Left kidney (tissue), 8 donors: ENCODE measurements at places on chromosomes 13 and 19.

DNA sequence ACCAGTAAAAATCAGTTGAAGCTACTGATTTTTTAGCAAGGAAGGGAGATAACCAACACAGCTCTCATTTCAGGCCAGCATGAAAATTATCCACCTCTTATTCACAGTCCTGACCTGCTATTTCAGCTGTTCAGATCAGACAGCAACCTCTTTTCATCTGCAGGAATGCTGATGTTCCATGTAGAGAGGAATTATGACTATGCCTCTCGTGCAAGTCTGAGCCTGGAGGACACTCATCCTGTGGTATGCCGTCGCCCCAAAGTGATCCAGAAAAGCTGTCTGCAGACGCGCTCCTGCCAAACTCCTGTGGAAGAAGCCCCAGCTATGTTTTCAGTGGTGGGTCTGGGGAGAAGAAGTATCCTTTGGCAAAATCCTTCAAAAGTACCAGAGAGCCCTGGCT, 563.5 kb upstream of the SLITRK1 start:
- no peak for DNase-seq

DNA sequence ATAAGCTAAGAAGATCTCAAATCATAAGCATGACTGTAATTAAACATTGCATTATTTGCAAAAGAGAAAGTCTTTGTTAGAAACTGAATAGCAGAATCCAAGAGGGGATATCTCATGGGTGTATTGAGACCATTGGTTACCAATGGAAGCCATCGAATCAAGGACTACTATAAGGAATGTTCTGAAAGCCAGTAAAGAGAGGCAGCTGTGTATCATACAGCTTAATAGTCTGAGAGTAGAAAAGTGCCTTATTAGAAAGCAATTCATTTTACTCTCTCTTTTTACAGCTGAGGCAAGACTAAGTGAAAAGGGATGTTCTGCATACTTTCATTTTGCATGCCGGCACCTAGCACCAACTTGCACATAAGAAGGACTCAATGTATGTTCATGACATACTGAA, 7.6 kb upstream of the DCT start:
- no peak for DNase-seq

GRCh38 chr13:95698047-95698749, 21.3 kb downstream of the DNAJC3 start:
- DNase-seq, result no peak

GRCh38 chr19:16591803-16592556, 19.8 kb upstream of the SLC35E1 start:
- DNase-seq, result no peak

- no peak for DNase-seq
These were observed 113.2 kb downstream of the MYCBP2 start for GRCh38 chr13:77213644-77214043.

DNA sequence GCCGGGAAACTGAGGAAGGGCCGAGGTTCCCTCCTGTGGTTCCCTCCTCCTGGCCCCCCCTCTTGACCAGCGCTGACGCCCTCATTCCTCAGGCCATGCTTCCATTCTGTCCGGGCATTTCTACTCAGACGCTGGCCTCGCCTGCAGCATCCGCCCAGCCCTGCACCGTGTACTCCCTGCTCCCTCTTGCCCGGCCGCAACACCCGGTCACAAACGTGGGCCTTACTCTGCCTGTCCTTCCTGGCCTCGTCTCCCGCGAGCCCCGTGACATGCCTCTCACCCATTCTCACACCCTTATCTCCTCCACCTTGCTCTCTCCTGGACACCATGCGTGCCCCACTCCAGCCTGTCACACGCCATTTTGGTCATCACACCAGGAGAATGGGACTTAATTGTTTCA, 11.3 kb downstream of the HDGFL2 start:
- DNase-seq, result no peak

- DNase-seq, result no peak
These were observed 7.6 kb downstream of the EPS8L1 start for GRCh38 chr19:55083004-55083850.

DNA sequence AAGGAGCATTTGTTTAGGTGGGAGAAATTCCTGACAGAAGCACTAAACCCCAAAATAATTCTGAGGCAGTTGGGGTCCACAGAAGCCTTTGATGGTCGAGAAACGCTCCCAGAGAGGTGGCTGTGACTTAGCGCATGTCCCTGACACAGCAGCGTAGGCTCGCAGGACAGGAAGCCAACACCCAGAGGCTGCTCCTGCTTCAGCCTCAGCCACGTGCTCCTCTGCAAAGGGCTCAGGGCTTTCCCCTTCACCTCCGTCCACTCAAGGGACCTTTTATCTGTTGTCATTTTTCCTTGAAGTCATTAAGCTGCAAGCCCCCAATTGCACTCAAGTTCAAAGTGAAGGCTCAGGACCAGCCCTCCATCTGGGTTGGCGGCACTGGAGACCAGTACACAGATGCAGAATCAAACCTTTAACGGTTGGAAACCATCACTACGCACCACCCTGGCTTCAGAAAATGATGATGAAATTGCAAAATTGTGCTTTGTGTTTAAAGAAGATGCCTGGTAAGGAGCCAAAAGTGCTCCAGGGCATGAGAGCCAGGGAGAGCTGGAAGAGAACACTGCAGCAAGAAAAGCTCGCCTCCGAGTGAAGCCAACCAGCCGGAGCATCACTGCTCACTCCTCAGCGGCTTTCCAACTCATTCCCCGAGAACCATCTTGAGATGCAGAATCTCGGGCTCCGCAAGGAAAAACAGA, 219.6 kb downstream of the RAP2A start:
- DNase-seq, result no peak

GRCh38 chr13:29480893-29481525, 114.5 kb downstream of the SLC7A1 start:
- no peak for DNase-seq

- DNase-seq, result no peak
These were observed 4.5 kb downstream of the DBP start for GRCh38 chr19:48632692-48633147.

- no peak for DNase-seq
These were observed 962 bp upstream of the JAK3 start for GRCh38 chr19:17848595-17849292.

DNA sequence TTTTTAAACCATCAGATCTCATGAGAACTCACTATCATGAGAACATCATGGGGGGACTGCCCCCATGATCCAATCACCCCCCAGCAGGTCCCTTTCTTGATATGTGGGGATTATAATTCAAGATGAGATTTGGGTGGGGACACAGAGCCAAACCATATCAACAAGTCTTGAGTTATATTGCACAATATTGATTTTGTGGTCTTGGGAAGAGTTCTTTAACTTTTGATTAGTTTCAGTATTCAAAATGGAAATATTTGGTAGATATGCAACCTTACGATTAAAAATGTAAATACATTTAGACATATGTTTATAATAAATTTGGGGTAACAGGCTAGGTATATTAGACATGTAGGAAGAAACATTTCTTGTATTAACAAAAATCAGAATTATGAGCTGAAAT, 188.2 kb downstream of the GPC5 start:
- DNase-seq, result no peak

DNA sequence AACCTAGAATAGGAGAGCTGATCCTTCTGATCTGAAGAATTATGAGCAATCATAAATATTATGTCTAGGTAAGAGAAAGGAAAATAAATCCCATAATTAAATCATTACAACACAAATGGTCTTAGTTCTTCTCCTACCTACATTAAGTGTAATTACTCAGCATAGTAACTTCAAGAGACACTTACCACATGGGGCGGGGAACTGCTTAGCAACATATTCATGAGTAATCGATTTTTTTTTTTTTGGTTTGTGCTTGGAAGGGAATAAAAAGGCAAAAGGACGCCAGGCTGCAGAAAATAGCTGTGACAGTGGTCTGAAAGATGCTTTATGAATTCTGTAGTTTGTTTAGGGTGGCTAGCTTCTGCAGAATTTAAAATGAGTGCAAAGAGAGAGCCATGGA, 103.3 kb upstream of the HTR2A start:
- DNase-seq, result no peak

GRCh38 chr19:49150106-49150943, 4.9 kb downstream of the HRC start:
- DNase-seq, result peak; percentile 90

DNA sequence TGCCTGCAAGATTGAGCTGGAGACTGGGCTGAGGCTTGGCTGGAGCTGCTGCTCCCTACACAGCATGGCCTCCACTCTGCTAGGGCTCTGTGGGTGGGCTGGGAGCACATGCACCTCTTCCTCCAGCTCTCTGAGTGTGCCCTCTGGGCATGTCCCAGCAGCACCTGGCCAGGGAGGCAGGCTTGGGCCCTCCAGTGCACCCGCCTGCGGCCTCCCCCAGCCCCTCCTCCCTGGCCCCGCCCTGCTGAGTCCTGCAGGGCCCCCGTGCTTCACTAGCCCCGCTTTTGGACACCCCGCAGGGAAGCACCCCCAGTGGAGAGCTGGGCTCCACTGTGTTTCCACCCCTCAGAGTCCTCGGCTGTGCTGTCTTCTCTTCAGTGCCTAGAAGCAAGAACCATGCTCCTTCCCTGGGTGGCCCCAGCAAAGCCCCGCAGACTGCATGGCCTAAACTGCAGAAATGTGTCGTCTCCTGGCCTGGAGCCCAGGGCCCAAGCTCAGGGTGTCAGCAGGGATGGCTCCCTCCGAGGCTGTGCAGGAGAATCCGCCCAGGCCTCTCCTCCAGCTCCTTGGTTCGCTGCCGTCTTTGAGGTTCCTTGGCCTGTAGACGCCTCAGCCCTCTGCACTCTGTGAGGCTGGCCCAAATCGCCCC, 5.0 kb upstream of the TEX29 start:
- no peak for DNase-seq

GRCh38 chr19:17726964-17727773, 7.9 kb downstream of the MAP1S start:
- DNase-seq, result no peak

- DNase-seq, result no peak
These were observed 9.7 kb upstream of the LENG8 start for GRCh38 chr19:54439174-54439851.

DNA sequence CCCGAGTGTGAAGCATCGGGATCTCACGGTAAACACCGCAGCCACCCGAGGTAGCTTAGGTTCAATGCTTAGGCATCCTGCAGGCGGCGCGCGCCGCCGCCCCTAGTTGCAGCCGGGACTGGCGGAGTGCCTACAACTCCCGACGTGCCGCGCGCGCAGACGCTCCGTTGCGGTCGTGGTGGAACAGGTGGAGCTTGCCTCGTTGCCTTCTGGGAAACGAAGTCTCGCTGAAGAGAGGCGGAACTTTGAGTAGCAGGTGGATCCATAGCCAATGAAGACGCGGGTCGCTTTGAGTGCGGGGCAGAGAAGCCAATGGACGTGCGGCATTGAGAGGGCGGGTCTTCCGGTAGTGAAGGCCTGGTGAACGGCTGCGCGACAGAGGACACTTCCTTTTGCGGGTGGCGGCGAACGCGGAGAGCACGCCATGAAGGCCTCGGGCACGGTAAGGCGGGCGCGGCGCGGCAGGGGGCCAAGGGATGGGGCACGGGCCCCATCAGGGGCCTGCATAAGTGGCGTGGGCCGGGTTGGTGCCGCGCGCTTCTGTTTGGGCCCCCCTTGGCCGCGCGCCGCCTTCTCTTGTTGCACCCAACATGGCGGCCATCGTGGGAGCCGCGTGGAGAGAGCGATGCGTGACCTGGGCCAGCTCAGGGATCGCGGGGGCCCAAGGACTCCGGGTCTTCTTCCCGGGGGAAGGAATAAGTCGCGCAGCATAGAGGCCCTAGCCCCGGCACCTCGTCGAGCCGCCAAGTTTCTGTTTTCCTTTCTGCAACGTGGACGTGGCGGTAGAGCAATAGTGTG, at the start of gene RPL18A:
Gene RPL18A, plus strand, starts transcription at position 378 of the 798 bp plus-strand sequence. Its CDS starts 47 bp downstream, at position 425.
- DNase-seq, result peak; percentile 99
